ENCODE measurements at places on chromosomes 3 and 15.

GRCh38 chr3:146090521-146090920 is 70.5 kb downstream of the PLOD2 start:
- DNase-seq = no peak

GRCh38 chr15:83980637-83981036 is 254.9 kb upstream of the GOLGA6L4 start:
- DNase-seq = no peak

- DNase-seq = peak; percentile 40
These were observed 2.3 kb upstream of the TMEM266 start for GRCh38 chr15:76057332-76058000.

DNA sequence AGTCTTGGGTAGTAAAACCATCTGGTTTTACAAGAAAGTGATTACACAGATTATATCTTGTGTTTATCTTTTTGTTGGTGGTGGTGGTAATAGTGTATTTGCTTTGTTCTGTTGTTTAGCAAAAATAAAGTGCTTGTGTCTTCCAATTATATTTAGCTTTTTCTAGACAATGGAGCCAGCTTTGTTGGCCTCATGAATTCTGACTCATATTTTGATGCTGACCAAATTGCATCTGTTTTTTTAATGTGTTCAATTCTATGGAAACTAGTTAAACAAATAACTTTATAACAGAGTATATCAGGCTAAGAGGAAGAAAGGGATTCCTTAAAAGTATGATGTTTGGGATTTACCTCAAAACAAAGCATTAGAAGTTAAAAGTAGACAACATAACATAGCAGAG is 69.3 kb upstream of the BFSP2 start:
- no peak for DNase-seq
